ENCODE measurements at places on chromosomes 3 and 15.

GRCh38 chr3:25663347-25663868 lies 1.3 kb downstream of the TOP2B start:
- peak; percentile 3 for DNase-seq

DNA sequence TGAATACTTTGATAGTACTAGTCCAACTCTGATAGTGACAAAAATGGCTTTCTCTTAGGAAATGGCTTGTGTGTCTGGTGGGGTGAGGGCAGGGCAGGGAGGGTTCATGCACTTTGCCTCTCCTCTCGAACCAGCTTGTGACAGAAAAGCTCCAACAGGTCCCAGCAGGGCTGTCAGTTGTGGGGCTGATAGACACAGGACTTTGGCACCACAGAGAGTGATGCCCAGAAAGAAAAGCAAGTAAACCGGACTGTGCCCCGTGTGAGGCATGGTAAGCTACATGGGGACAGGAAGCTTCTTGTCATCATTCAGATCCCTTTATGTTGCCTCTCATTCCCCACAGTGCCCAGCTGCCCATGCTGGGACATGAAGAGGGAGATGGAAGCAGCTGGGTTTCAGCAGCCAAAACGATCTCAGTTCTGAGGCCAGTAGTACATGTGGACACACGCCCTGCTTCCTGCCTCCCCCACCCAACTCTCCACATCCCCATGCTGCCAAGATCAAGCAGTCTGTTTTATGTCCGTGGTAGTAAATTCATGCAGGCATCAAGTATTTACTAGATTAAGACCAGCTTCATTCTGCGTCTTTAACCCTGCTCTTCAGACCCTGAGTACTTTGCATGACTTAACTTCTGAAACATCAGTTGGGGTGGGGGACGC lies 29.7 kb upstream of the LIPC start:
- DNase-seq = no peak

DNA sequence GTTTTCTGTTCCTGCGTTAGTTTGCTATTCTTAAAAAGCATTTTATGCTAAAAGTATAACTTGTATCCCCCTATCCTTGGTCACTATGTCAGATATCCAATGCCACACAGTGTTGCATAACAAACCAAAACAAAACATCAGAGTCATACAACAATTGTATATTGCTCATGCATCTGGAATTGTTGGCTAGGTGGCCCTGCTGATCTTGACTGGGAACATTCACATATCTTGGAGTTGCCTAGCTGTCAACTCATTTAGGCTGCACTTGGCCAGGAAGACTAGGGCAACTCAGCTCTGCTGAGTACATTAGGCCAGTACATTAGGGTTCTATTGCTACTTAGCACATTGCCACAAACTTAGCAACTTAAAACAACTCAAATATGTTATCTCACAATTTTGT lies 706.5 kb upstream of the UBE2E2 start:
- no peak for DNase-seq

DNA sequence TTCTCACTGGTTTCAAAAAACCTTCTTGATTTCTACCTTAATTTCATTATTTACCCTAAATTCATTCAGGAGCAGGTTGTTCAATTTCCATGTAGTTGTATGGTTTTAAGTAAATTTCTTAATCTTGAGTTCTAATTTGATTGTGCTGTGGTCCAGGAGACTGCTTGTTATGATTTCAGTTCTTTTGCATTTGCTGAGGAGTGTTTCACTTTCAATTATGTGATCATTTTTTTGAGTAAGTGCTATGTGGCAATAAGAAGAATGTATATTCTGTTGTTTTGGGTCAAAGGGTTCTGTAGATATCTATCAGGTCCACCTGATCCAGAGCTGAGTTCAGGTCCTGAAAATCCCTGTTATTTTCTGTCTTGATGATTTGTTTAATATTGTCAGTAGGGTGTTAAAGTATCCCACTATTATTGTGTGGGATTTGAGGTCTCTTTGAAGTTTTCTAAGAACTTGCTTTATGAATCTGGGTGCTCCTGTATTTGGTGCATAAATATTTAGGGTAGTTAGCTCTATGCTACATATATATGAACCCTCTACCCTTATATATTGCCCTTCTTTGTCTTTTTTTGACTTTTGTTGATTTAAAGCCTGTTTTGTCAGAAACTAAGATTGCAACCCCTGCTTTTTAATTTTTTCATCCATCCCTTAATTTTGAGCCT lies 158.4 kb upstream of the TPRG1 start:
- no peak for DNase-seq

- DNase-seq = no peak
Measured at GRCh38 chr3:55676643-55677042, 189.5 kb upstream of the WNT5A start.

DNA sequence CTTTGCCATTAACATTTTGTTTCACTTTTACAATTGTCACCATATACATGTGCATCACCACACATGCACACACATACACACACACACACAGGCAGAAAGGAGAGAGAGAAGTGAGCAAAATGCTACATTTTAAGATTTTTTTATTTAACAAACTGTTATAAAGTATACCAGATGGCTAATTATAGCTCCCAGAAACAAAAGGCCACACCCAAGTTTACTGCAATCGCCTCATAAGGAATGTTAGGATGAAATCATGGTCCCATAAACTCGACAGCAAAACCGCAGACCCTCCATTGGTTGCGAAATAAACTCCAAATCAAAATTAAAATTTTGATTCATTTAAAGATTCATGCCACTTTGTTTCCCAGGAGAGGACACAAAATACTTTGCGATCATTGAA lies 16.1 kb upstream of the C15orf61 start:
- peak; percentile 44 for DNase-seq

DNA sequence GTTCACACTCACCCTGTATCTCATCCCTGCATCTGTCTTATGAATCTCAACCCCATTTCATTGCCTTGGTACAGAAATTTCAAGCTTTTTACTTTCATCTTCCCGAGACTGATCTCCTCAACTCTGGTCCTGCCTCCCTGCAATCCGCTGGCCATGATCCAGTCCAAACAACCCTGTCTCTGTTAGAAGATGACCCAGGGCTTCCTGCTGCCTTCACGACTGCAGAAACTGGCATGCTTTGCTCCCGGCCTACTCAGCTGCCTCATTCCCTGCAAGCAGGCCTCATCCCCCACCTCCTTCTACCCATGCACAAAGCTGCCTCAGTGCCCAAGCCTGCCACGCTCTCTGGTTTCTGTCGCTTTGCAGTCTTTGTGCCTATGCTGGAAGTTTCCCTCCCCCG lies 12.4 kb downstream of the HES1 start:
- DNase-seq = peak; percentile 69

- DNase-seq = no peak
Measured at GRCh38 chr15:41013691-41014414, 60.6 kb downstream of the CHAC1 start.

- peak; percentile 13 for DNase-seq
Measured at GRCh38 chr3:140994316-140994715, 52.7 kb downstream of the SLC25A36 start.

- DNase-seq = no peak
Measured at GRCh38 chr3:58609990-58610389, 32.8 kb upstream of the FAM107A start.

- no peak for DNase-seq
Measured at GRCh38 chr3:160685144-160685766, 8.3 kb downstream of the ARL14 start.

DNA sequence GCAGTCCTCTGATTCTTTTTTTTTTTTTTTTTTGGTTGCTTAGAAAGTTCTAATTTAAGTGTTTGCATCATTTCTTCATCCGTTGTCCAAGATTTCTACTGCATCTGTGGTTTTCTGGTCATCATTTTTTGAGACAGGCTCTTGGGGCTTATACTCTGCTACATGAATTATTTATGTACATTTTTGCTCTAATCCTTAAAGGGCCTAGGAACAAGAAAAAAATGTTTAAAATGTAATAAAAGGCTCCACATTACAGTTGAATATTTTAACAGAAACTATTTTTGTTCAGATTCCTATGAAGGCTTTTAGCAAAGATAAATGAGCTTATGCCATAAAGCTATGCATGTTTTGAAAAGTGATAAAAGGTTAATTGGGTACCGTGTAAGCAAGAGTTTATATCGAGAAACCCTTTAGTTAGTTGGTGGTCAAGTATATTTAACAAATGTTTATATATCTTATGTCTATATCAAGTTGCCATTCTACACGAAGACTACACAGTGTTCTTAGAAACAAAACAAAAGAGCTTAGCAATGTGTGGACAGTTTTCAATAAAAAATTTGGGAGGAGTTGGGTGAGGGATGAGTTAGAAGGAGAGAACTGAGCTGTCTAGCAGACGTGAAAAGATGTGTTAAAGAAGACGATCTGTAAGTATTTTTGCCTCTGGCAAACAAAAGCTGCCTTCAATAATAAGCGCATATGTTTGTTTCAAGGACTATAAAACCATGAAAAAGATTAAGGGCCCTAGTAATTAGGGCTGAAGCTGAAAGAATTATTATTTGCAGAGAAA lies 563.6 kb upstream of the NAALADL2 start:
- peak; percentile 94 for DNase-seq

- no peak for DNase-seq
Measured at GRCh38 chr3:15220661-15221060, 14.6 kb downstream of the CAPN7 start.

DNA sequence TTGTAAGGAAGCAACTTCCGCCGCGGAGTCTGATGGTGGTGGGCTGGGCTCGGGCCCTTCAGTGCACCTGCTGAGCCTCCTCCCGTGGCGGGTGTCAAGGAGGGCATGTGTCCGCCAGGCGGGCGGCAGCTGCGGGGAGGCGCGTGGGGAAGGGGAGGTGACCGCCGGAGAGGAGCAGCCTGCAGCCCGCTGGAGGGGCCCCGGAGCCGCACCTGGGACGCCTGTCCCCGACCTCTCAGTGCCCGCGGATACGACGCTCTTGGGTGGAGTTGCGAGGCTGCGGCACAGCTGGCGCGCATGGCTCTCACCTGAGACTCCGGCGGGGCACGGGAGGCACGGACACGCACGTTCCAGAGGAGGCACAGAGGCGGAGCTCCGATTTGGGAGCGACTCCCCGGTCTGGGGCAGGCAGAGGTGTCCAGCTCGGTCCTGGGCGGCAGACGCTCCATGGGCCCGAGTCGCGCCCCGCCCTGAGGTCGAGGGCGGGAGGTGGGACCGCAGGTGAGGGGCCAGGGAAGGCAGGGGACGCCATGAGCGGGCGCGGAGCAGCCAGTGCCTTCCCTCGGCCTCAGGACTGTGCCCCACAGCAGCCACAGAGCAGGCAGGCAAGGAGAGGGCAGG lies 50.2 kb upstream of the PRR20G start:
- DNase-seq = no peak

DNA sequence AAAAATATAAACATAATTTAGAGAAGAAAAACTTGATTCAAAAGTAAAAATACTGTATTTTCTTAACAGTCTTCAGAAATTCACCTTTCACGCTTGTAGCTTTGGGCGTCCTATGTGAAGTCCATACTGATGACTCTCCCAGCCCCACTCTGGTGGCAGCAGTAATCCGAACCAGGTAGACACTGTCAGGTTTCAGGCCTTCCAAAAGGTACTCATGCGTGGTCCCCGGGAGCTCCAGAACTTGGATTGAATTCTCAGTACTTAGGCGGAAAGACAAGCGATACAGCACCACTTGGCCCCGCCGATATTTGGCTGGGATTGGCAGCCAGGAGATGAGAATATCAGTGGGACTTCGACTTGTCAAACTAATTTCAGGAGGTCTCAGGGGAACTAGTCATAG lies 69.7 kb downstream of the PRTG start:
- no peak for DNase-seq

DNA sequence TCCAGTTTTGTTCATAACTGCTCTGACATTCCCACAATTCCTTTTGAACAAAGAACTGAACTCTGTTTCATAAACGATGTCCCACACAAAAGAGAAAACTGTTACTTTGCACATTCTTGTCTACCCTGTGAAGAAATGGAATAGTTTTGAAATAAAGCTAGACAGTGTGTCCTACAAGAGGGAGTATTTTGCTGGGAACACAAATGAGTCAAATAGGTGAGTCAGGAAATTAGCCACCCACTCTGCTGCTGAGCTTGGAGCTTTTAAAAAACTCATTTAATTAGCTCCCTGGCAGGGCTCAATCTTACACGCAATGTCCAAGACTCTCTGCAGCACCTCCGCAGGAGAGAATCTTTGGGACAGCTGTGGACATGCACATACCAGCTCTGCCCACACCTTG lies 193.4 kb downstream of the SLC9A9 start:
- DNase-seq = no peak

DNA sequence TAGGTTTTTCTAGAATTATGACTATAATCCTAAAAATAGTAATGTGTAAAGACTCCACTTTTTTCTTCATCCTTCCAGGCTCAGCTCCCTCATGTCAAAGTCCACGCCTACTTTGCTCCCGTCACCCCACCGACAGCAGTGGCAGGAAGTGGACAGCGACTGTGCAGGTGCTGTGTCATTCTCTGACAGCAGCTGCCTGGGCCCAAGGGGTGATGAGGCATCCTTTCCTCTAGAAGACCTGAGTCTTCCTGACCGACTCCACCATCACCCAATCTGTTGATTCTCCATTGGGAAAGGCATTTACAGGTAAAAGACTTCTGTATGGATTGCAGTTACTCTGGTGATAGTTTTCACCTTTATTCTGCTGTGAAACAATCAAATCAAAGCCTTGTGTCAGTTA lies 54.8 kb downstream of the UBP1 start:
- no peak for DNase-seq

- no peak for DNase-seq
Measured at GRCh38 chr15:32656496-32656895, 15.0 kb downstream of the SCG5 start.

DNA sequence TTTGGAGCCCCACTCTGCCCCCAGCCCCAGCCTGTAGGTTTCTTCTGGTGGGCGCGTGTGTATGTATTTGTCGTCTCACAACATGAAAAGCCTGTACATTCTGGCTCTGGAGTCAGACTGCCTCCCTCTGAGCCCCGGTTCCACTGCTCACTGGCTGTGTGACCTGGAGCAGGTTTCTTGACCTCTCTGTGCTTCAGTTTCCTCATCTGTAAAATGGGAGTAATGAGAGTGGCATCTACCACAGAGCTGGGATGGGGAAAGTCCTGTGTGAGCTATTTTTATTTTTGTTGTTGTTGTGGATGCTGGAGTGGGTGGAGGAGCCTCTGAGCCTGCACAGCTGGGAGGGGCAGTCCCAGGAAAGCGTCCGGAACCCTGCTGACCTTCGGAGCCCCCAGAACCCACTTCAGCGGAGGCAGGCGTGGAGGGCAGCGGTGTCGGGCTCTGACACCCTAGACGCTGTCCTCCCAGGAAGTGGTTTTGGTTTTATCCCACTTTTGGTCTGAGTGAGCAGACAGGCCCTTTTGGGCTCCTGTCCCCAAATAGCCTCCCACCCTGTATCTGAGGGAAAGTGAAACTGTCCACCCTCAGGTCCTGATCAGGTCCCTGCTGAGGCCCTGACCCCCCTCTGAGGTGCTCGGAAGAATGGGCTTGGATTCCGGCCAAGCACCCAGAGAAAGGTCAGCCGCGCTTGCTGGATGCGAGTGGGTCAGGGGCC lies 103.5 kb downstream of the CHSY1 start:
- DNase-seq = no peak

All from fibroblast of upper back skin (primary cell).